D341Med (cell line): ENCODE measurements at places on chromosomes 12 and 14.
A peak's percentile ranks its signal among the peaks of the same experiment; 100 is the strongest.

- no peak for DNase-seq
Observed at GRCh38 chr14:40213701-40214100, 781.5 kb upstream of the FBXO33 start.

DNA sequence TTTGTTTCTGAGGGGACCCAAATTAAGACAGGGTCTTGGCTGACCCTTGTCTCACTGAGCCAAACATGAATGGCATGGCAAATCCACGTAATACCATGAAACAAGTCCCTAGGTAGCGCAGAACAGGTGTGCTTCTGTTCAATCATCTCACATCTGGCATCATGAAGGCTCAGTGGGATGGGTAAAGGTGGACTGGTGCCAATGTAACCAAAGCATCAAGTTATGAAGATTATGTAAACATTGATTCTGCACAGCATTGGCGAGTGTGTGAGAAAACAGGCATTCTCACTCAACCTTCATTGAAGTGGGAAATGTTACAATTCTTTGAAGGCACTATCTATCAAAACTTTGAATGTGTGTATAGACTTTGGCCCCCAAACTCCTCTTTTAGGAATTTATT is 41.9 kb downstream of the PTGER2 start:
- no peak for DNase-seq

DNA sequence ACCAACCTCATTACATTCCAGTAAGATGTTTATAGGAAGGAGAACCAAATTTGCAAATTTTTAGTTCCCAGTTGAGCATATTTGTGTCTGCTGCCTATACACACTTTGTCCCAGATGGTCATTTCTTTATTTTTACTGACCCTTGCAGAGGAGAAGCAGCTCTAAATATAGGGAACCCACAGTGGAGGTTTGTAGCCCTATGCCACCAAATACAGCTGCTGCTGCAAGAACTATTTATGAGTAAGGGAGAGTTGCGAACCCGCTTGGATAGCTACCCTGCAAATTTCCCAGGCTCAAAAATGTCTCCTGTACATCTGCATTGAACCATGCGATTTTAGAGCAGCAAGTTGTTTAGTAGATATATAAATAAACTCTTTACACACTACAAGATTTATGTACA is 48.2 kb downstream of the NAV3 start:
- no peak for DNase-seq

DNA sequence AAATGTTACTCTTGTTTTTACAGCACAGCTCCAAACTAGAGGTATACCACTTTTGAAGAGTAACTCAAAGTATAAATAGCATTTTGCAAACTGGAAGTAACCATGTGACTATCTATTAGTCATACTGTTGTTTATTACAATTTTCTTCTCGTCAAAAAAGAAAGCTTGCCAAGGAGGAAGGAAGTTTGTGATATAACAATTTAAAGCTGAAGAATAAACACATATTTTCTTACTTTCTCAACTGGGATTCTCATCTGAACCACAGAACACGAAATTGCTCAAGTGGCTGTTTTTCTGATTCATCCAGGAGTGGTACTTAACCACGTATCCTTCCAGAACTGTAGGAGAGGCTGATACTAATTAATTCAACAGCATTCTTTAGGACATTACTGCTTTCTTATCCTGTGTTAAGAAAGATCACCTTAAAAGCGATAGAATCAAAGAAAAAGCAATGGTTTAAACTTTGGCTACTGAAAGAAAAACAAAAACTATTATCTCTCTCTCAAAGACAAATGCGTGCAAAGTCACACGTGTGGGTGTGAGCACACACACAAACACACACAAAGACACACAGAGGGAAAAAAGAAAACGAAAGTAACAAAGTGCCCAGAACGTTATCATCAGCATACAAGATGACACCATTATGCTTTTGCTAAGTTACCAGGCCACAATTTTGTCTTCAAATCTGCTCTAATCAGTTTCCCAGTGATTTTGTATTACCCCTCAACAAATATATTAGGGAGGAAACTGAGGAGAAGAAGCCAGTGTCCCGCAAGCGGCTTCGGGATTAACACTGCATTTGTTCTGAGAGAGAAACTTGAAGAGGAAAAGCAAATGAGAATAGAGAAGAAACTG is at the start of gene CLEC2B:
TSS of gene CLEC2B (minus strand) at position 48 of the 855 bp plus-strand sequence.
- no peak for DNase-seq

GRCh38 chr12:32789446-32789845 is 33.7 kb upstream of the YARS2 start:
- no peak for DNase-seq

- peak; percentile 91 for DNase-seq
Observed at GRCh38 chr12:113185180-113186032, at the start of the genes DDX54 and RITA1. TSS of gene DDX54 (minus strand) at chr12:113185478. CDS start at chr12:113185451, 27 bp downstream. TSS of gene RITA1 (plus strand) at chr12:113185721. CDS start at chr12:113186747, 1,026 bp downstream.

- DNase-seq = no peak
Observed at GRCh38 chr14:55889124-55889523, 229.1 kb upstream of the PELI2 start.

GRCh38 chr12:119227292-119227691 is 48.6 kb downstream of the HSPB8 start:
- DNase-seq = no peak

DNA sequence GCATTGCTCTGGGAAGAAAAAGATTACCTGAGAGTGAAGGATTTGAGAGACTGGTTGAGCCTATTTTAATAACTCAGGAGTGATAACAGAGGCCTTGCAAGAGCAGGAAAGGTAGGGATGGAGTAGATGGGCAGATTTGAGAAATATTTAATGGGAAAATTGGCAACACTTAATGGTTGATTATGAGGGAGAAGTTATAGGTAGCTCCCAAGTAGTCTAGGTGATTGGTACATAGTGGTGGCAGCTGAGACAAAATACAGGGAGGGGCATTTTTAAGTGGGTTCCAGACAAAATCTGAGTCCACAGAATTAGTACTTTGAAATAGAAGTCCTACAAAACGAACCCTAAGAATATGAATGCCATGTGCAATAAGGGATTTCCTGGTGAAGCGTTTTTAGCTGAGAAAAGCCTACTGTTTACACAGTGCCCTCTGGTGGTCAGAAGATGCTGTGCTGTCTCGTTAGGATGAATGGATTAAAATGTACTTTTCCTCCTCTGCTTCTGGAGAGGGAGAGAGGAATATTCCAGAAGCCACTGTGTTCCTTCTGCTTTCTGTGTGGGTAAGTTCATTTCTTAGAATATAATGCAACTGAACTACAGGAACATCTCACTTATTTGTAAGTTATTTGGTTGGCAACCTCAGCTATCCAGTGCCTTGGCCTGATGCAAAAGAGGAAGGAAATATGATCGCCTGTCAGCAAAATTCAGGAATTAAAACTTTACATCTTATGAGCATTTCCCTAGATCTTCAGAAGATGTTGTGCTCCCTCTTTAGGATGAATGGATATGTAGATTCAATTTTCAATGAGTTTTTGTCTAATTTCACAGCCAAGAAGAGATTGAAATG is 6.5 kb downstream of the ZBTB1 start:
- peak; percentile 58 for DNase-seq

DNA sequence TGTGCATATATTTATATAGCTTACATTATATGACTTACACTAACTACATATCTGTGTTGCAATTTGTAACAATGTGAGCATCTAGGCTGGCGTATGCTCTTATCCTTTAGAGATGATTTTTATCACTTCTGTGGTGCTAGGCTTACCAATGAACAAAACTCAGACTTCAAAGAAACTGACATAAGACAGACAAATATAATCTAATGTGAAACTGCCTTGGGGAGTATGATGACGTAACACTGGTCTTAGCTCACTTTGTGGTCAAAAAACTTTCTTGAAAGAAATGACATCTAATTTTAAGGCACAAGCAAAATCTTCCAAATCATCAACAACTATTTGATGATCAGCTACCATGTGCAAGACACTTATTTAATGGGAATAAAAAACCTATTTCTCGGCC is 50.0 kb downstream of the SOX5 start:
- DNase-seq = no peak

DNA sequence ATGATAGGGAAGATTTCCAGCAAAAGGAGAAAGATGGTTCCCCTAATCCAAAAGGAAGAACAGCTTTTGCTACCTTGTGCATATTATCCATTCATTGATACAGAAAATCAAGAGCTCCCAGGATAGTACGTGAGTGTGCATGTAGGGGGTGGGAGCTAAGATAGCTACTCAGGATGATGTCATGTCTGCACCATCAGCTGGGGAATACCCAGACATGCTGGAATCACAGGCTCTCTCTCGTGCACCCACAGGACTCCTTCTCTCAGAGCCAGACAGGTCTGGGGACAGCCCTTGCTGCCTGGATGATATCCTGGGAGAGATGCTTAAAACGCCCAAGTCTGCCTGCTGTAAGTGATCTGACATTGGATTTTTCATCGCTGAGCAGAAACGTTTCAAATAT is 38.9 kb downstream of the FOXN3 start:
- DNase-seq = no peak

DNA sequence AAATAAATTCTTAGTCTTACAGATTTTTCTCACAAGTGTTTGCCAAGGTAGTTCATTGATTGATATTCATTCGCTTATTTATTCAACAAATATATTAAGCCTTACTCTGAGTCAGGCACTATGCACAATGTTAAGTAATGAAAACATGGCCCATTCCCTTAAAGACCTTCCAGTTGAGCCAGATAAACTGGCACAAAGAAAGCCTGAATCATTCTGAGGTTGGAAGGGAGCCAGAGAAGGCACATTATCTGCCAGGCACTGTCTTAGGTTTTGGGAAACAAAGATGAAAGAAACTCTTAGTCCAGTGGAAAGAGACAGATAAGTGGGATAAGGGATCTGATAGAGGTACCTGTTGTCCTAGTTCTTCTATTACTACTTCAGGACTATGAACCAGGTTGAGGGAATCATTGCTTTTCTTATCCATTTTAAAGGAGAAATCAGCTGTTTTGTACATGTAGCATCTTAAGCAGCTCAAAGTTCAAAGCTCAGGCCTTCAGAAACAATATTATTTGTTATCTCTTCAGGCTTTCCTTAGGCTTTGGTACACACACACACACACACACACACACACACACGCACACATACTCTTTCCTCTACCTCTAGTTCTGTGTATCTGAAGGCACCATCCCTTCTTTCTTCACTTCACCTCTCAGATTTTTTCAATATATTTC is 27.0 kb downstream of the PDE6H start:
- DNase-seq = no peak

GRCh38 chr12:9378430-9378835 is 170.2 kb upstream of the PZP start:
- peak; percentile 53 for DNase-seq

DNA sequence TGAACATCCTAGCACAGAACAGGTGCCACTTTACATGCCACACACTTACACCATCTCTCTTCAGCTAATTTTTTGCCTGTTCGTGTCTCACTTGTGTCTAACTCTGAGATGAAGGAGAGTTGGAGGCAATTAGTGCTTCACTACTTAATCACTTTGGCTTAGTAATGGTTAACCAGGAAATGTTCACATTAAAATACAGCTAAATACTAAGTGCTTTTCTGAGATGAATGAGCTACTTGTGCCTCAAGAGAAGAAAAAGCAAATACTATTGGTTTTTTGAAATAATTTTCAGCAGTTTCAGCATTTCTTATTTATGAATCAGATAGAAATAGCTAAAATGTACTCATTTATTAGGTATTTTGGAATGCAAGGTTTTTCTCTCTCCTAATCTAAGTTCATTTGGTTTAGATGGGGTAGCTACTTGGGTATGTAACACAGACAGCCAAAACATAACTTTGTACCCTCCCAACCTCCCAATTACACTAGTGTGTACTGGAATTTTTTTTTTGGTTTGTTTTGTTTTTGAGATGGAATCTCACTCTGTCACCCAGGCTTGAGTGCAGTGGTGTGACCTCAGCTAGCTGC is 1474.1 kb upstream of the SEL1L start:
- no peak for DNase-seq

GRCh38 chr14:38199739-38200138 is 8.0 kb upstream of the SSTR1 start:
- no peak for DNase-seq

DNA sequence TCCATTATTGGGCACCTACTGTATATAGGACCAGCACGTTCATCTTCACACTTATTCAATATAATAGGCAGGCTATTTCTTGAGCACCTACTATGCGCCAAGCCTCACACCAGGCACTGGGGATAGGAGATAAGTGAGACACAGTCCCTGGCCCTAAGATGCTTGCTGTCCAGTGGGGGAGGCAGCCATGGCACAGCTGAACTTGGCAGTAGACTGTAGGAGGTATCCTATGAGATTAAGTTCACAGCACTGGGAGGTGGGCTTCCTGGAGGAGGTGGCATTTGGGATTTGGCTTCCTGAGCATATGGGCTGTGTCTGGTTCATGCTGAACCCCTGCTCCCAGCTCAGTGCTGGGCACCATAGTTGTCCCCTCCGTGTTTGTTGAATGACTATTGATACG is 65.1 kb downstream of the MVK start:
- no peak for DNase-seq

GRCh38 chr12:129594098-129594497 is 309.7 kb downstream of the TMEM132D start:
- DNase-seq = no peak

- DNase-seq = peak; percentile 90
Observed at GRCh38 chr12:5945071-5946008, at the start of gene ANO2. TSS of gene ANO2 (minus strand) at chr12:5945259. CDS start at chr12:5945217, 42 bp downstream.

- no peak for DNase-seq
Observed at GRCh38 chr12:120642121-120642520, 1.7 kb downstream of the CABP1 start.

GRCh38 chr14:57692671-57693070 is 173.2 kb downstream of the SLC35F4 start:
- peak; percentile 43 for DNase-seq

- DNase-seq = no peak
Observed at GRCh38 chr12:17301544-17301943, 695.6 kb upstream of the LMO3 start.

- no peak for DNase-seq
Observed at GRCh38 chr12:117936722-117937484, 31.9 kb downstream of the KSR2 start.

DNA sequence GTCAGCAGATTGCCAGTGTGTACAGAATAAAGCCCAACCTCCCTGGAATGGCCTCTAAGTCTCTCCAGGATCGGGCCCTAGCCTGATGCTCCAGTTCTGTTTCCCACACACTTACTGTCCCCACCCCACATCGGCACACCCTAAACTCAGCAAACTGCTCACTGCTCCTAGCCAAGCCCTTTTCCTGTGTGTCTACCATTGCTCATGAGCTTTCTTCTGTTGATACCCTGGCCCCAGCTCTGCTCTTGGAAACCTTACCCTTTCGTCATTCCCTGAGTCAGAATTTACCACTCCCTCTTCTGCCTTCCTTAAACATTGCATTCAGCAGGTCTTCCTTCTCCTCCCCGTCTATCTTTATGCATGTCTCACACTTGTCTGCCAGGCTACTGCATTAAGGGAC is 158.9 kb downstream of the TMX1 start:
- no peak for DNase-seq

GRCh38 chr14:61103541-61104339 is 122.7 kb downstream of the SLC38A6 start:
- DNase-seq = no peak

DNA sequence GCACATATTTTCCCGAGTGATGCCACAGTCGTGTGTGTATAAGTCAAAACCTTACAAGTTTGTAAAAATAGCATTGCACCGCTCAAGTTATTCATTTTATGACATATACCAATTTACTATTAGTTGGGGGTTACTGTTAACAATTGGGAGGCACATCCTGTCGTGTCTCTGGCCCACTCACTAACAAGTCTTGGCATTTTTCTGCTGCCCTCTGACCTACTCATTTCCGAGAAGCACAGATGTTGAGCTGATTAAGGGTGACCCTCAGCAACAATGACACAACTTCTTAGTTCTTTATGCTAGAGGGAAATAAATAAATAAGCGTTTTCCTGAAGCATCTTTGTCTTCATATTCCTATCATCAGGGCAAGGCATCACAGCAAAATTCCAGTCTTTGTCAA is 6.8 kb upstream of the ATG14 start:
- DNase-seq = no peak
